H4 (cell line): ENCODE measurements at places on chromosomes 6 and 20. TPM values are rescaled to one million over a fixed set of nuclear protein-coding genes. Genes with fewer than 3 reads are reported as not detected.

C6orf58 gene
- not detected in 2 replicates for total RNA-seq

BPIFB2 gene
- total RNA-seq, result not detected in 2 replicates

INSM1 gene
- total RNA-seq, result 0.14 and 0.18 TPM in 2 replicates

RGS17 gene
- total RNA-seq, result 1.1 and 1.5 TPM in 2 replicates

NKAPL gene
- total RNA-seq, result not detected in 2 replicates

CCDC28A gene
- total RNA-seq, result 16.4 and 17.3 TPM in 2 replicates

GMNN gene
- 67.2 and 75.9 TPM in 2 replicates for total RNA-seq

RIPPLY2 gene
- not detected in 2 replicates for total RNA-seq

SEMG1 gene
- not detected in 2 replicates for total RNA-seq

HCRTR2 gene
- not detected in 2 replicates for total RNA-seq

SLC4A11 gene
- total RNA-seq, result 0.93 TPM in 1 of 2 replicates, not detected in the other

DNA sequence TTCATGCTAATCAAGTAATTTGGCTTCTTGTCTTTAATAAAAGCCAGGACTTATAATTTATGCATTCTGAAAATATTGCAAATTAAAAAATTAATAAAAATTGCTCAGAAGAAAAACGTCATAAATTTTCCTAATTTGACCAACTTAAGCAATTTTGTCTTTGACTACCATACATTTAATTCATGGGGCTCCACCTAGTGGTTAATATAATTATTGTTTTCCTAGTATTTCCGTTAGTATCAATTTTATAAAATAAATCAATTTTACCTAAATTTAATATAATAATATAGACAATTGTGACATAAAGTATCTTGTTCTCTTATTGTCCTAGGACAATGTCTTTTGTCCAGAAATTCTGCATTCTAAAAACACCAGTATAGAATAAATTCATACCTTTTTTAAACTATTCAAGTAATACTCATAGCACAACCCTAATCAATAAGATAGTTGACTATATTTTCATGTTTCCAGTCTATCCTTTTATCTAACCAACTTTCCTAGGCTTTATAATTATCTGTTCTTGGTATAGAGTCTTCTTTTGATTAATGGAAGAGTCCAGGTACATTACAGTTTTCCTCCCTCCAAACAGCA lies 319.9 kb downstream of the TRDN start:
- DNase-seq, result no peak

GRCh38 chr6:133055441-133055966 lies 185.7 kb upstream of the EYA4 start:
- DNase-seq, result no peak

GRCh38 chr6:90214461-90214860 lies 82.2 kb downstream of the BACH2 start:
- no peak for DNase-seq

DNA sequence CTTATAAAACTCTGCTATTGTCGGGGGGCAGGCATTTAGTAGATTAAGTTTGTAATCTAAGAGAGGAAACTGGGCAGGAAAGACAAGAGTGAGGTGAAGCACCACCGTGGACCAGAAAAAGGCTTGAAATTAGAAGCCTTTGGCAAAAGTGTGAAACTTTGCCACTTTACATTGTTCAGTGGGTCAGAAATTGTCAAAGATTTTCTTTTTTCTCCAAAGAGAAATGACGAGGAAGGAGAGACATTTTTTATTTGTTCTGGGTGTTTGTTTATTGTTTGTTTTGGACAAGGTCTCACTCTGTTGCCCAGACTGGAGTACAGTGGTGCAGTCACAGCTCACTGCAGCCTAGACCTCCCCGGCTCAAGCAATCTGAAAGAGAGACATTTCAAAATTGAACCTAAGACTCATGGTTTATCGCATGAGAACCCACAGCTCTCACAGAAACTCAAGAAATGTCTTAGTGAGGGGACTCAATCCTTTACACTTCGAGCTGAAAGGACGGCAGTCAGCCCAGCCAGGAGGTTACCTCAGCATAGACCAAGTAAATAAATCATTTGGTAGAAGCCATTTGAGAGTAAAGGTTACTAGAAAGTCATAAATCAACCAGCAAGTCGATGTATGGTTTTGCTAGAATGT lies 262.8 kb upstream of the TAB2 start:
- DNase-seq, result no peak

- DNase-seq, result no peak
Measured at GRCh38 chr6:74455786-74456185, 750.1 kb downstream of the COL12A1 start.

DNA sequence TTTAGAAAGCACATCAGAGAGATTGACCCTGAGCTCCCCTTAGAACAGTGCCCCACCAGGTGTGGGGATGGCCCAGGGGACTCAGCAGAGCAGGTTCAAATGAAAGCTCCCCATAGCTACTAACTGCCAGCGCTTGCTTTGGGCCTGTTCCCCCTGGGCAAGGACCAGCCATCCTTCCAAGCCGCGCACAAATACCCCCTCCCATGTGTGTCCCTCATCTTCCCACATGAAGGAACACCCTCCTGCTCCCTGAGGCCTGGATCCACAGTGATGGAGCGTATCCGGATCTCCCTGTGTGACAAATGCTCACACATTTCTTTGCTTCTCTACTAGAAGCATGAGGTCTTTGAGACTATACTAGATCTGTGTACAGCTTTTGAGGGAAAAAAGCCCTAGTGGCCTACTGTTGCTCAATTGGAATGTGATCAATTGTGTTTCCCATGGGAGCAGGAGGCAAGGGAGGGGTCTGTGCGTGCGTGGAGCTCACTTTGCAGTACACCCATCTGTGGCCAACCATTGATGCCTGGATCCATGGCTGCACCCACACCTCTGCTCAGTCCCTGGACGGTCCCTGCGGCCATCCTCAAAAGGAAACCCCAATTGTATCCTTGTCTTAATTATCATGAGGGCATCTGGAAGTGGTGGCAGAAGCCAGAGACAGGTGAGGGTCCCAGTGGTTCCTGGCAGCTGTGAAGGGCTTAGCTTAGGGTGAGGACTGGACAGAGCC lies 1.4 kb upstream of the RAET1G start:
- no peak for DNase-seq

- DNase-seq, result no peak
Measured at GRCh38 chr6:143966312-143966711, 41.7 kb downstream of the PLAGL1 start.

DNA sequence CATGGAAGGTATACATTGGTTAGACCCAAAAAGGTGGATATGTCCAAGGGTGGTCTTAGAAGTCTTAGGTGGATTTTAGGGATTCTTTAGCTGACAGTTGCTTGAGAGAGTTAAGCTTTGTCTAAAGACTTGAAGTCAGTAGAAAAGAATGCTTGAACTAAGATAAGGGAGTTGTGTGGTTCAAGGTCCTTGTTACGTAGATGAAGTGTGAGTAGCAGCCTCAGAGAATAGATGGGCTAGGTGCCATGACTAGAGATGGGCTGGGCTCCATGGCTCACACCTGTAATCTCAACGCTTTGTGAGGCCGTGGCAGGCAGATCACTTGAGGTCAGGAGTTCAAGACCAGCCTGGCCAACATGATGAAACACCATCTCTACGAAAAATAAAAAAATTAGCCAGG lies 1.7 kb downstream of the SHLD1 start:
- DNase-seq, result no peak

DNA sequence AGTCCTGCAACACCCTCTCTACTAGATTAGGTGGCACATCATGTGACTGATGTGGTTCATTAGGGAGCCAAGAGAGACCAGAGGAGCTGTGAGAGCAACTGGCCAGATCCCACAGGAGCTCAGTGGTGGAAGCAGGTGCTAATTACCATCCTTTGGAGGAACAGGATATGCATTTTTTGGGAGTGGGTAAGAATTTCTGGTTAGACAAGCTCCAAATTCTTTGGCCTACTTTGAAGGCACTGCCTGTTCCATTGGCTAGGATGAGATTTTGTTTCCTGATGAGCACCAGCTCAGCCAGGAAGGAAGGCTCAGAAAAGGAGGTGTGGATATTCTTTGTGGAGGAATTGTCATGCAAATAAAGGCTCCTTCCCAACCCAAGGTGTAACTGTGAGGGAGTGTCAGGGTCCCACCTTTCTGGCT lies 130.3 kb upstream of the BMP2 start:
- DNase-seq, result no peak

DNA sequence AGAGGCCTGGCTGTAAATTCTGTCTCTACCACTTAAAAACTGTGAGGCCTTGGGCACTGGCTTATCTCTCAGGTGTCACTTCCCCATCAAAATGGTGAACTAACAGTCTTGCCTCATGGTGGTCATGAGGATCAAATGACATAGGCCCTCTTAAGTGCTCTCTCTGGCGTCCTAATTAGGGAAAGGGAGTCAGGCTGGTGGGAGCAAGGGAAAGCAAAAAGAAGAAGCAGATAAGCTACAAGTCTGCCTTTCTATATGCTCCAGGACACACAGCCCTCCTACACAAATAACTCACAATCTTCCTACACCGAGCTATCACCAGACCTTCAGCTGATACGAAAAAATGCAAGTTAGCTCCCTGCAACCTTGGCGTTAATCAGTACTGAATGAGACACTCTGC lies 19.5 kb upstream of the SLC22A16 start:
- no peak for DNase-seq

DNA sequence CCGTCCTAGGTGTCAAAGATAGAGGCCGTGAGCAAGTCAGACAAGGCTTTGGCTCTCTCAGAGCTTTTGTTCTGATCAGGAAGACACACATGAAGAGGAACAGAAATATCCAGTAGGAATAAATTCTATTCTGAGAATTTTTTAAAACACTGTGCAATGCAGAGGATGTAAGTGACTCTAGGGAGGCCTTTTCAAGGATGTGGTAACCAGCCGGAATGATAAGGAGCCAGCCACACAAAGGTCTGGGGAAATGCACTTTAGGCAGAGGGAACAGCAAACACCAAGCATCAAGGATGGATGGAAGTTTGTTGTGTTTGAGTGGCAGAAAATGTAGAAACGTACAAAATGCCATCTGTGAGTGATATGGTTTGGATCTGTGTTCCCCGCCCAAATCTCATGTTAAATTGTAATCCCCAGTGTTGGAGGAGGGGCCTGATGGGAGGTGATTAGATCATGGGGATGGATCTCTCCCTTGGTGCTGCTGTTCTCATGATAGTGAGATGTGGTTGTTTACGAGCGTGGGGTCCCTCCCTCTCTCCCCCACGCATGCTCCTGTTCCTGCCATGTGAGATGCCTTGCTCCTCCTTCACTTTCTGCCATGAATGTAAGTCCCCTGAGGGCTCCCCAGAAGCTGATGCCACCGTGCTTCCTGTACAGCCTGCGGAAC lies 93.6 kb upstream of the CDYL start:
- no peak for DNase-seq

- DNase-seq, result no peak
Measured at GRCh38 chr6:30147096-30147495, 11.2 kb downstream of the TRIM40 start.

DNA sequence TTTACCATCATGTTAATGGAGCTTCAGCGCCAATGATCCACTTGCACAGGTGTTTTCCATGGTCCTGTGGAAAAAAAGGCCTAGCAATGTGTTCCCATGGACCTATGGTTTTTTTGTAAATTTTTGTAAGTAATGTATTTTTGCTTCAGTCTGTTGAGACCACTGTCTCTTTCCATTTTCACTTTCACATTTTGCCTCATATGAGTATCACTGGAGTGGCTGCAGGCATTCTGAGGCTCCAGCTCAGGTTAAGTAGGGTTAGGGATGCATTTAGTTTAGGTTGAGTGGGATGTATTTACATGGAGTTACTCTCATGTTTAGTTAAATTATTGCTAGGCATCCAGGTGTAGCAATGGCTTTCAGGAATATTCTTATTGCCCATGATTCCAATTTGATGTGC lies 19.2 kb upstream of the LMBRD1 start:
- DNase-seq, result no peak

GRCh38 chr20:25320035-25320800 lies 70.4 kb downstream of the ABHD12 start:
- no peak for DNase-seq

DNA sequence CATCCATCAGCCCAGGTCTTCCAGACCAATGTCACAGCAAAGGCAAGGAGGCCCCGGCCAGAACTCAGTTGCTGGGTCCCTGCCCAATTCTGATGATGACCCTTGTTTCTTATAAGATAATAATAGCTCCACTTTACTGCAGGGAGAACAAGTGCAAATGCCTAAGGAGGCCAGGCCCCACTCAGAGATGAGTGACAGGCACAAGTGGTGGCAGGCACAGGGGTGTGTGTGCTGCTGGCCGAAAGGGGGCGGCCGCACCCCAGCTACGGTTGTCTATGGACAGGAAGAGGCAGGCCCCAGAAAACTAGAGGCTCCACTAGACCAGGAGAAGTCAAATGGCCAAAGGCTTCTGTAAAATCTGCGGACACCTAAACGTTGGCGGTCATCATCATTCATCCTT lies 28.6 kb downstream of the GNAS-AS1 start:
- DNase-seq, result no peak

GRCh38 chr6:132210886-132211563 lies 190.2 kb downstream of the MOXD1 start:
- DNase-seq, result no peak

DNA sequence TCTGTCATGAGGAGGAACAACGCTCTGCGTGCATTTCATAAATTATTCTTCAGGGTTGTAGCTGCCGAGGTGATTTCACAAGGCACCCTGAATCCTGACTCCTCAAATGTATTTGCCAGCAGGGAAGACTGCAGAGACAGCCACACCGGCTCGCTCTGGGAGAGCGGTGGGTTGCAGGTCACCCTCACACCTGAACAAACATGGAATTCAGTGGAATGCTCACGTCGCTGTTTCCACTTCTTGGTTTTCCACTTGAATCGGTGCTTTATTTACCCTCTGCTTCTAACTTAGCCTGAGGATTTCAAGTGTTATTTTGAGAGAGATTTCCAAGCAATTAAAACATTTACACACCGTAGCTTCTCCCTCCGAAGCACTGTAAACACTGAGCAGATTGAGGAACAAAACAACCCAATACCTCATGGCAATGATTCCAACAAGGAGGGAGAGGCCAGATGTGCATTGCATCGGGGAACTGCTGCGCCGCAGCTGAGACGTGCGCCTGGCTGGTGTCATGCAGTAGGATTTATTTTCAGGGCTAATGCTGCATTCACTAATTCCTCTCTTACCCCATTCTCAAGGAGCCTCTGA lies 59.5 kb upstream of the GGTLC1 start:
- DNase-seq, result no peak

- no peak for DNase-seq
Measured at GRCh38 chr6:109282756-109283155, 99.5 kb downstream of the CD164 start.

DNA sequence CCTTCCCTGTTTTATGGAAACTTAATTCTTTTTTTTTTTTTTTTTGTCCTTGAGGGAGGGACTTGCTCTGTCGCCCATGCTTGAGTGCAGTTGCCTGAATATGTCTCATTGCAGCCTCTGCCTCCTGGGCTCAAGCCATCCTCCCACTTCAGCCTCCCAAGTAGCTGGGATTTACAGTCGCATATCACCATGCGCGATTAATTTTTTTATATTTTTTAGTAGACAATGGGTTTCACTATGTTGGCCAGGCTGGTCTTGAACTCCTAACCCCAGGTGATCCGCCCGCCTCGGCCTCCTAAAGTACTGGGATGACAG lies 654 bp downstream of the TMEM14C start:
- no peak for DNase-seq

DNA sequence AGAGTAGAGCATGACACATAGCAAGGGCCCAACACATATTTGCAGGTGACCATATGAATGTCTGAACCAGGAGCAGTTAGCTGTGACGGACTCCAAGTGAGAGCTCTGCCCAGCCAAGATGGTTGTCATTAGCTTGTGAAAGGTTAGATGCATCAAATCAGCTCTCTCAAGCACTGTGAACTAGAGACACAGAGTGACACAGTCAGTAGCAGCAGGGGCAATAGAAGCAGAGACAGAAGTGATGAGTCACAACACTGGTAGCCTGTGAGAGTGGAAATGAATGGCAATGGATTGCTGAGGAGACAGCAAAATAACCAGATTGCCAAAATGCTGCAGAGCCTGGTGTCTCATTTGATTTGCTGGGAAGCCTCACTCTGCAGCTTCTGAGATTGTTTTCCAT lies 558.9 kb downstream of the PKHD1 start:
- no peak for DNase-seq

- DNase-seq, result no peak
Measured at GRCh38 chr6:128310451-128310850, 209.9 kb downstream of the PTPRK start.
